ENCODE measurements at places on chromosomes 1 and 21.

GRCh38 chr1:12428334-12428733 lies 189.7 kb downstream of the DHRS3 start:
- DNase-seq, result no peak

DNA sequence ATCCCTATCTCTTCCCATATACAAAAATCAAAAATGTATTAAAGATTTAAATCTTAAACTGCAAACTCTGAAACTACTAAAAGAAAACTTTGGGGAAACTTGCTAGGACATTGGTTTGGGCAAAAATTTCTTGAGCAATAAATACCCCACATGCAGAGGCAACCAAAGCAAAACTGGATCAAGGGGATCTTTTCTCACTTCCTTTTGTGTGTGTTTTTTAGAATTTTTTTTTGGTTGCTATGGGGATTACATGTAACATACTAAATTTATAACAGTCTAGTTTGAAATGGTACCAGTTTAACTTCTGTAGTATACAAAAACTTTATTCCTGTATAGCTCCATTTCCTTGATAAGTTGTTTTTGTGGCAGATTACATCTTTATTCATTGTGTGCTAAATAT lies 16.8 kb downstream of the MAST2 start:
- no peak for DNase-seq

GRCh38 chr1:92488832-92489231 lies 2.1 kb upstream of the GFI1 start:
- no peak for DNase-seq

DNA sequence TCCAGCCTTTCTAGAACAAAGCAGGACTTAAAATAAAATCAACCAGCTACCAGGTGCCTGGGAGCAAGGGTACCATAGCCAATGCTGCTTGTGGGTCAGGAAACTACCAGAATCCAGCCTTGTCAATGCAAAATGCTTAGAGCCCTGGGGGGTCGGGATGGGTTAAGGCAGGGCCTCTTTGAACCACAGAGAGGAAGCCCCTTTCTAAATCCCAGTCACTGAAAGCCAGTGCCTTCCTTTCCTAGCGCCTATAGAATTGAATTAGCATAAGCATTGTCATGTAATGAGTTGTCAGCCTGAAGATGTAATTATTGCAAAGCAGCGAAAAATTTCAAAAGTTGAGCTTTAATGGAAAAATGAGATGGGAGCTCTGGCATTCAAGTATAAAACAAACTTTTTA lies 176.6 kb upstream of the DAB1 start:
- DNase-seq, result no peak

GRCh38 chr1:160211046-160211790 lies 6.0 kb downstream of the PEA15 start:
- no peak for DNase-seq

DNA sequence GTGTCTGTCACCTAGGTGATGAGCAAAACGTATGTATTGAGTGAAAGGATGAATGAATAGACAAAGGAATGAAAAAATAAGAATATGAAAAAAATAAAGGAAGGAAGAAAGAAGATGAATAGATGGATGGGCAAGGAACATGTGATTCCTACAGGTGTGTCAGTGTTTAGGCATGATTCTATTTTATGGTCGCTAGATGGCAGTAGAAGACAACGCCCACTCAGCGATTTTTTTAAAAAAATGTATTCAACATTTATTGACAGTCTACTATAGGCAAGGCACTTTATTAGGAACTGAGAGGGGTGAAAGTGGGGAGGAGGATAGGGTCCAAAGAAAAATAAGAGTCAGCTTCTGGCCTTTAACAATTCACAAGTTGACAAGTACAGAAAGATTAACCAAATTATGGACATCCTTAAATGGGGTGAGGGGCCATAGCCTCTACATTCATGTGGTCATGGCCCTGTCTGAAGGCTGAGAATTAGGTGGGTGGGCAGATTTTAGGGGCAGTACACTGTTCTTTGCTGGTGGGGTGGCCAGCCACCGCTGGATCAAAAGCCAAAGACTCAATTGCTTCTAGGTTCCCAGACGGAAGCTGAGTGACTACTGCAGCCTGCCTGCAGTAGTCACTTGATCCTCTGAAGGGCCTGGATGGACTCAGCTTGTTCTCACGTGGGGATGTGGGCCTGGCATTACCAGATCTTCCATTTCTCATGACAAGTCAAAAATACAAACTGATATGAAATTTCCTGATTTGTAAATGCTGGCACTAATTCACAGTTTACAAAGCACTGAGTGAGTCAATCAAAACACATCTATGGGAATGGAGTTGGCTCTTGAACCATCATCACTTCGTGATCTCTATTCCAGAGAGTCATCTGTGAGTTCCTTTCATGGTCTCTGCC lies 83.9 kb downstream of the FASLG start:
- no peak for DNase-seq

DNA sequence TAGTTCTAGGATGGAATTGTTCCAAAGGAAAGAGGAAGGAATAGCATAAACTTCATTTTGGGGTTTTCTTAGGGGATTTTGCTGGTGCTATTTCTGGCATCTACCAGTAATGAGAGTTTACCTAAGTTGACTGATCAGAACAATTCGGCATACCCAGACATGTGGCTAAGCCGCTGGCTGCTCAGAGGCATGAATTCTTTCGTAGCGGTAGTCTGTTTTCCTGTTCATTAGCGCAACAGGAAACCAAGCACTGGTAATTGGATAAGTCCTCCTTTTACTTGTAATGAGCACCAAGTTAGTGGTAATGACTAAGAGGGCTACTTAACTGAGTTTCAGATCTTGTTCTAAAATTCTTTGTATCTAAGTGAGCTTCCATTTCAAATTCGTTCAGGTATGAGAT lies 38.6 kb downstream of the C21orf91 start:
- DNase-seq, result peak; percentile 39

- no peak for DNase-seq
Observed at GRCh38 chr1:117970252-117970651, 40.7 kb downstream of the WDR3 start.

DNA sequence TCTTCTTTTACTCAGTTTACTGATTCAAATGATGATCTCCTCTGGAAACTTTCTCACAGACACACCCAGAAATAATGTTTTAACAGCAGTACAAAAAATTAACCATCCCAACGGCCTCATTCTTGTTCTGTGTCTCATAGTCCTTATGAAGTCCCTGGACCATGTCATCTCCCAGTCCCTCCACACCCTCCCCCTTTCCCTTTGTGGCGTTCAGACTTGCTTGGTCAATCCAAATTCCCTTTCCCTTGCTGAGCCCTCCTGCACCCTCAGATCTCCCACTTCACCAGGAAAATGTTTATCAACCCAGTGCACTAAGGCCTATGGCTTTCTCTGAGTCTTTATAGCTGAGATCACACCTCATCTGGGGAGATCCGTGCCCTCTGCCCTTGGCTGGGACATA lies 85.9 kb downstream of the CENPF start:
- no peak for DNase-seq

GRCh38 chr1:117501281-117501680 lies 104.6 kb upstream of the TENT5C start:
- DNase-seq, result no peak
